ENCODE measurements at places on chromosomes 7 and 10.

DNA sequence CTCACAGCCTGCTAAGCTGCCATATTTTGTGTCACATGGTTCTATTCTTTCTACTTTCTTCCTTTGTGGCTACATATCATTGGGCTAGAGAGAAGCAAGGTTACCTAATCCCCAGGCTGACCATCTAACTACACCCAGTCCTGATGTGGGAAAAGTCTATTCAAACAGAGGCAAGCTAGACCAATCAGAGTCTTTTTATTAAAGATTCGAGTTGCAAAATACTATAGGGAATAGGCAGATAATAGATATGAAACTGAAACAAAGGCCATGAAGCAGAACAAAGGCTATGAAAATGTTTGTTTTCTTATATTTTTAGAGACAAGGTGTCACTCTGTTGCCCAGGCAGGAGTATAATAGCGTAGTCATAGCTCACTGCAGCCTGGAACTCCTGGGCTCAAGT lies 36.7 kb downstream of the MTERF1 start:
- DNase-seq = no peak

DNA sequence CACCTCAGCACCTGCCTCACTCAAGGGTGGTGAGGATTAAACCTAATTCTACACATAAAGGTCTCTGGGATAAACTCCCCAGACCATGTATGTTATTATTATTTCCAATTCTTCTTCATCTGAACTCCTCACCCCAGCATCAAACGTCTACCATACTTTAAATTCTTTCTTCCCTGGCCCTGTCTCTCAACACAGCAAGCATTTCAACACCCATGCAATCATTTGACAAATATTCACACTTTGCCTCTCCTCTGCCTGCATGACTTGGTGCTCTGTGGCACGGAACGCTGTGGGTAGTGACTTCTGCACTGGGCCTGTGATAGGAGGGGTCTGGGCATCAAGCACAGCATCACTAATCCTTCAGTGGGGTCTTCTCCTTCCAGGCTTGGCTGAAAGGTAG lies 490.8 kb downstream of the TNS3 start:
- no peak for DNase-seq

DNA sequence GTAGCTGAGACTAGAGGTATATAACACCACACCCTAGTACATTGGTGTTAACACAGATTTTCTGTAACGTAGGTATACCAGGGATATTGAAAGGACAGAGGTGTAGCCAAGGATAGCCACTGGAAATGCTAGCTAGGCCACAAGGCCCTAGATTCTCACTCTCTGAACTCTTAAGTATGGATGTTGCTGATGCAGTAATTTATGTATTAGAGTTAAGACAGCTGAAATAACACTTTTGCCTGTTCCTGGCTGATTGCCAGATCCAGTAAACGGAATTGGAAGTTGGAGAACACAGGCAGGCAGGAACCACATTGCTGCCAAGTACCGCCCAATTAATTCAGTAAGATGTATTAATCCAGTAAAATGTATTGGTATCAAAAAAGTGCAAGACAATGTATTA lies 1.8 kb downstream of the CALU start:
- no peak for DNase-seq

DNA sequence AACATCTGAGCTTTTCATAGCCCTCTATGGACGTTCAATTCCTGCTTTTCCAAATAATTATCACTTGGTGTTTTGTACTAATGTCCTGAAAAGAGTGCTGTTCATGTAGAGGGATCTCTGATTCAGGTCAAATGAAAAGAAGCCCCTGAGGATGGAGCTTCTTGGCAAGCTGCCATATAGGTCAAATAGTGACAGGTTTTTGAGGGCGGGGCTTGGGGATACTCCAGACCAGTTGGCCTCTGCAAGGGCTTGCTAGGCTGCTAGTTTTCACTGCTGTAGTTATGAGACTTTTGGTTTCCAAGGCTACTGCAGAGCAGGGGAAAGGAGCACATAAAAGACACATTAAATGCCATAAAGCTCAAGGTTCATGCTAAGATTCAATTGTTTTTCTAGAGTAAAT lies 257.2 kb upstream of the CACNA2D1 start:
- no peak for DNase-seq

DNA sequence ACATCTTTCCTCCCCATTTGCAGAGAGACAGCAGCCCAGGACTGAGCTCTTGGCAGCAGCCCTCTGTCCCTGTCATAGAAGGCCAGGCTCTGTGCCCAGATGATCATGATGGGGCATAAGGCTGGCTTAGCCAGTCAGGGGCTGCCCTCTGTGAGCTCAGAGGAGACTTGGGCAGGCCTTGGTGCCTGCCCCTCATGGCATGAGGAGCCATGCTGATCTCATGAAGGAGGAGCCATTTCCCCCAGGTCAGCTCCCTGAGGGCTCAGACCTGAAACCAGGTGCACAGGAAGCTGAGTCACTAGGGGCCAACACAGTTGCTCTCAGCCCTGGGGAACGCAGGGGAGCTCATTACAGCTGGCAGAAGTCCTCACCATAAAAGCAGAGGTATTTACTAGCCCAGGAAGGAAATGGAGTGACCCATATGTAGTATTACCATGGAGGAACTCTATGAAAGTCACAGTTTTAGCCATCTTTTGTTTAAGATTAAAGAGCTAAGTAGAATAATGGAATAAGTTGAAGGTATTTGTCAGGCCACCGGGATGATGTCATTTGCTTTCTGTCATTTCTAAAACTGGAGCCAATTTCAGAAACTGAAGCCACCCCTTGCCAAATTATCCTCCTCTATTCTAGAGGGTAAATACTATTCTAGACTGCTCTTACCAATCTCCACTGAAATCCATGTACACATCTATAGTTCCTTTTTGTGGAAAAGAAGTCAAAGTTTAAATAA lies 362.4 kb upstream of the ZNF32 start:
- no peak for DNase-seq

GRCh38 chr10:122499491-122499941 lies 38.2 kb downstream of the HTRA1 start:
- DNase-seq = no peak

- no peak for DNase-seq
These were observed 146.6 kb upstream of the PDE1C start for GRCh38 chr7:32216759-32217158.

- no peak for DNase-seq
These were observed 22.1 kb downstream of the CLIP2 start for GRCh38 chr7:74311305-74311744.

DNA sequence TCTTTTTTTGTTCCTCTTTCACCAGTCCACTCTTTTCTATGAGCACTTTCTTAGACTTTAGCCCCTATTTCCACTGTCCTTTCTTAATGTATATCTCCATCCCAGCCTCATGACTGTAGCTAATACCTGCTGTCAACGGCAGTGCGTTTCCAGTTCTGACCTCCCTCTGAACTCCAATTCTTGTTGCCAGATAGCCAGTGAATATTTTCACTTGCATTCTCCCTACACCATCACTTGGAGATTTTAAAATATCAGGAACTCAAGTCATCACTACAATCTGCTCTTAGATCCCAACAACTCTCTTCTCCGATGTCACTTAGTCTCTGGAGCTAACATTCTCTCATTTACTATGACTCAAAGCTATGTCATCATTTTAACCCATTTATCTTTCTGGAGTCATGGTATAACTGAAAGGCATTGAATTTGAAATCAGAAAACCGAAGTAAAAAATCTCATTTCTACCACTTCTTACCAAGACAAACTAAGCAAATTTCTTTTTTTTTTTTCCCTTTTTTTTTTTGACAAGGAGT lies 5.1 kb upstream of the SLC16A12 start:
- no peak for DNase-seq

- no peak for DNase-seq
These were observed 83.6 kb downstream of the CABCOCO1 start for GRCh38 chr10:61746377-61746776.

GRCh38 chr10:71401056-71401455 lies 4.3 kb downstream of the CDH23 start:
- no peak for DNase-seq

- DNase-seq = no peak
These were observed 14.0 kb downstream of the KIAA1549 start for GRCh38 chr7:138967159-138967558.

GRCh38 chr7:77184990-77185389 lies 14.6 kb downstream of the FGL2 start:
- DNase-seq = no peak

DNA sequence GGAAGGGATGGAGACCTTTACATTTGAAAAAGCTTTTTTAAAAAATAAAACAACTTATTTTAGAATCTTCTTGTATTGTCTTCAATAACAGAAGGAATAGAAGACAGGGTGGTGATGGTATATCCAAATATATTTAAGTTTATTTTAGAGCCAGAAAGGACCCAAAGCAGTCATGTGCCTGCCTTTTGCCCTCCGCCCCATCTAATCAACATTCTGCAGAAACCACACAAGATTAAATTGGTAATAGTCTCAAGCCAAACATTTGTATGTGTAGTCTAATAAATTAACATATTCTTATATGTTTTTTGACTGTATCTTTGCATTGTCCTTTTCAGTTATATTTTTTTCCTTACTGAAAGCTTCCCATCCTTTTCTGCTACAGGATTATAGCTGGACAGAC lies 16.5 kb upstream of the NUP42 start:
- no peak for DNase-seq

DNA sequence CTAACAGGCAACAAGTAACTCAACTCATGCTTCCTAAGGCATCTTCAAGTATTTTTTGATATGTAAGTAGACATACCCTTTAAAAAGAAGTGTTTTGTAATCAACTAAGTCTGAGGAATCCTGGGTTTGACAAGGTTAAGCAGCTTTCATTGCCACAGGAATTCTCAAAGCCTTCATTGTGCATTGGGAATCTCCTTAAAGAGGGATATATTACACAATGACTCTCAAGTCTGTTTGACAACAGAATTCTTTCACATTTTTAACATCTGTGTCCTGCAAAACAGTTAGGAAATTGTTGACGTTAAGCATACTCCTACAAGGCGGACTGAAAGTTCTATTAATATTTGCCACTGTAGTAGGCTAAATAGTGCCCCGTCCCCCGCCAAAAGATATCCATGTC lies 71.4 kb downstream of the SGMS1 start:
- no peak for DNase-seq

DNA sequence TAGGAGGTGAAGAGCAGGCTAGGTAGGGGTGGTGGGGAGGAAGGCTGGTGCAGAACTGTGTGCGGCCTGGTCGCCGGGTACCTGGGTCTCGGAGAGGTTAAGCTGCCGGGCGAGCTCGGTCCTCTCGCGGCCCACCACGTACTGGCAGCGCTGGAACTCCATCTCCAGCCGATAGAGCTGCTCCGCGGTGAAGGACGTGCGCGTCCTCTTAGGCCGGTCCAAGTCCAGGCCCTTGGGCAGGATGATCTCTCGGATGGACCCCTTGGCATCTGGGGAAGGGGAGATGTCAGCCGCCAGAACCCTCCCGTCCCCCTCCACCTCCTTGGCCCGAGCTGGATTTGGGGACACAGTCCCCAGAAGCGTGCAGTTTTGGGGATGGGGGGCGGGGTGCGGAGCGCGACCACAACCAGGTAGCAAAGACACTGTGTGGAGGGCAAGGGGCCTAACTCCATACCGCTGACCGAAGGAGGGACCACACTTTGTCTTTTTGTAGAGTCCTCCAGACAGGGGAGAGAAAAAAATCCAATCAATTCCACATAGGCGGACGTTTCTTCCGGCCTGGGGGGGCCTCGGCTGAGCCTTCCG lies 1.6 kb downstream of the VAX1 start:
- DNase-seq = no peak

DNA sequence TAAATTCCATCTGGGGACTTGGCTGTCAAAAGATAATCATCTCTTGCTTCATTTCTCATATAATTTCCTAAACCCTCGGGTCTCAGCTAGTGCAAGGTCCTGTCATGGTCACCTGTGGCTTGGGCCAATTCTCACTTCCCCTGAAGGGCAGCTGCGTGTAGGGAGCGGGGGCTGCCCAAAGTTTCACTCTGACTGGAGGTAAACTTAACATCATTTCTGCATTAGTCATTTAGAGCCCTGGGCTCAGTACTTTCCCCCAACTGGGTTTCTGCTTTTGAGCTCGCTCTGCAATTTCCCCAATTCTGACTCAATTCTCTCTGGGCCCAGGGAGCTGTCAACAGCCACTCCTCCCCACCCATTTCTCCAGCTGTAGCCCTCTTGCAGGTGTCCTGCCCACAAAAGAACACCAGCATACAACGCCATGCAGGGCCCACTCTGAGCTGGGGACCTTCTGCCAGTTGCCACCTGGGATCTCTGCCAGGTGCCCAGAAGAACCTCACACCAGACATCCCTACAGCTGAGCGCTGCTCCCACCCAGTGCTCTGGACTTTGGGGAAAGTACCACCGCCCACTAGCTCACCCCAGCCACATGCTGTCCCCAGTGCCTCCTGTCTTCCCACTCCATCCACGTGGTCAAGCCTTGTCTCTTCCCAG lies 37.9 kb downstream of the VOPP1 start:
- DNase-seq = no peak

GRCh38 chr7:76020031-76020714 lies 25.8 kb upstream of the TMEM120A start:
- peak; percentile 25 for DNase-seq

GRCh38 chr10:24853661-24854060 lies 98.7 kb downstream of the PRTFDC1 start:
- DNase-seq = no peak

- DNase-seq = no peak
These were observed 122.2 kb downstream of the MPP7 start for GRCh38 chr10:28180654-28181053.

DNA sequence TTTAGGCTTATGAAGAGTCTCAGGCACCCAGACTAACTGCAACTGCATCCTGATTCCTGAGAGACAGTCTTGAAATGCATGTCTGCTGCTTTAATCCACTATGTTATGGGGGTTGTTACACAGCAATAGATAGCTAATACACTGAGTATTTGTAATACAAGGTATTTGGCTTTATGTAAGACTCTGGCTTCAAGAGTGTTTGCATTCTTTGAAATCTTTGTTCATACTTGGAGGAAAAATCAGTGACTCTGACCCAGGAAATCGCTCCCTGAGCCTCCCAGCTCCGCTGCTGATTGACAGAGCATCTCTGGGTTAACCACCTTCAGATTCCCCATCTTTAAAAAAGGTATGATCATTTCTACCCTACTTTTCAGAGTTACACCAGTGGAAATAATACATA lies 133.9 kb downstream of the MTPAP start:
- no peak for DNase-seq

- DNase-seq = no peak
These were observed 19.0 kb downstream of the STEAP1 start for GRCh38 chr7:90173127-90173844.

DNA sequence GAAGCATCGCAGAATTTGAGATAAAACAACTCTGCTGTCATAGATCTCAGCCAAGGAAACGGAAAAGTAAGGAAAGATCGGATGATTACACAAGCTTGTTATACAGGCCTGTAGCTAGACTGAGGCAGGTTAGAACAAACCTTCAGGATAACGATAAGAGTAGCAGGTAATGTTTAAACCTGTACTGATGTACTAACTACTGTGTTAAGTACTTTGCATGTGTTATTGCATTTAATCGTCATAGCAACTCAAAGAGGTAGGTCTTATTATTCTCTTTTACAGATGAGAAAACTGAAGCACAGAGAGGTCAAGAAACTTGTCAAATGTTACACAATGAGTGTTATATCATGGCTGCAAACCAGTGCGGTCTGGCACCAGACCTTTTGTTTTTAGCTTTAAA lies 352.5 kb downstream of the GPAM start:
- no peak for DNase-seq

- no peak for DNase-seq
These were observed 105.8 kb downstream of the EXOC4 start for GRCh38 chr7:133358708-133359107.

GRCh38 chr7:148041156-148041555 lies 549.4 kb upstream of the C7orf33 start:
- no peak for DNase-seq

GRCh38 chr7:83957333-83957732 lies 237.3 kb downstream of the SEMA3A start:
- no peak for DNase-seq

- no peak for DNase-seq
These were observed 4.4 kb upstream of the GSTK1 start for GRCh38 chr7:143258831-143259230.
